ENCODE measurements at places on chromosomes 16 and 17.

DNA sequence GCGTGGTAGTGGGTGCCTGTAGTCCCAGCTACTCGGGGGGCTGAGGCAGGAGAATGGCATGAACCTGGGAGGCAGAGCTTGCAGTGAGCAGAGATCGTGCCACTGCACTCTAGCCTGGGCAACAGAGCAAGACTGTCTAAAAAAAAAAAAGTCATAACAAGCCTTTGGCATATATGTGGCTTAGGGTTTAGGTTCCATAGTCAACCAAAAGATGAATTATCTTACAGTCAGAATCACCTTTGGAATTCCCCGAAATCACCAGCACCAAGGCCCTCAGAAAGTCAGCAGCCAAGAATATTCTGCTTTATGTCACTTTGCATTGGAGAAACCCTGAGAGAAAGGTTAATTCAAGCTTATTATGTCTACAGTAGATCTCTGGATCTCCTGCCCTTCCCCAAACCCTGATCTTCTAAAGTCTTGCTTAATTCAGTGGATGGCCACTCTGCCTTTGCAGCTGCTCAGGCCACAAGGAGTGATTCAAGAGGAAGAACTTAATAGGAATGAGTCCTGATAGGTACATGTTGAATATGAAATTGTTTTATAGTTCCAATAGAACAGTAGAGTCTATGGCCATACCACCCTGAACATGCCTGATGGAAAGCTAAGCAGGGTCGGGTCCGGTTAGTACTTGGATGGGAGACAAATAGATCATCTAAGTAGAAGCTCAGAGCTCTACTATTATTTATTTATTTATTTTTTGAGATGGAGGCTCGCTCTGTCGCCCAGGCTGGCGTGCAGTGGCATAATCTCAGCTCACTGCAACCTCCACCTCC, 196.0 kb upstream of the CACNG5 start:
- DNase-seq = no peak

DNA sequence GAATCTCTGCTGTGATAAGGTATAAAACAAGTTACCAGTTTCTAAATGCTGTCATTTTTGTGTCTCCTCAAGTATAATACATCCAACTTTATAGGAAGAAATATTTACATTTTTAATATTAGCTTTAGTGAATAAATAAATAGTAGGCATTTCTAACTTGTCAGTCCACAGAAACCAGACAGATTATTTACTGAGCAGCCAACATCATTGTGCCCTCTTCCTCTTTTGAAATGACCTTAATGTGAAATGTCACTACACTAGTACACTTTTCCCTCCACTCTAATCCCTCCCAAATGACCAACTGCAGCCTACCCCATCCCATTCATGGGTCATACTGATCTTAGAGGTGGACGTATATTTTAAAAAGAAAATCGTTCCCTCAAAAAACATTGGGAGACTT, 9.2 kb downstream of the STXBP4 start:
- DNase-seq = no peak

DNA sequence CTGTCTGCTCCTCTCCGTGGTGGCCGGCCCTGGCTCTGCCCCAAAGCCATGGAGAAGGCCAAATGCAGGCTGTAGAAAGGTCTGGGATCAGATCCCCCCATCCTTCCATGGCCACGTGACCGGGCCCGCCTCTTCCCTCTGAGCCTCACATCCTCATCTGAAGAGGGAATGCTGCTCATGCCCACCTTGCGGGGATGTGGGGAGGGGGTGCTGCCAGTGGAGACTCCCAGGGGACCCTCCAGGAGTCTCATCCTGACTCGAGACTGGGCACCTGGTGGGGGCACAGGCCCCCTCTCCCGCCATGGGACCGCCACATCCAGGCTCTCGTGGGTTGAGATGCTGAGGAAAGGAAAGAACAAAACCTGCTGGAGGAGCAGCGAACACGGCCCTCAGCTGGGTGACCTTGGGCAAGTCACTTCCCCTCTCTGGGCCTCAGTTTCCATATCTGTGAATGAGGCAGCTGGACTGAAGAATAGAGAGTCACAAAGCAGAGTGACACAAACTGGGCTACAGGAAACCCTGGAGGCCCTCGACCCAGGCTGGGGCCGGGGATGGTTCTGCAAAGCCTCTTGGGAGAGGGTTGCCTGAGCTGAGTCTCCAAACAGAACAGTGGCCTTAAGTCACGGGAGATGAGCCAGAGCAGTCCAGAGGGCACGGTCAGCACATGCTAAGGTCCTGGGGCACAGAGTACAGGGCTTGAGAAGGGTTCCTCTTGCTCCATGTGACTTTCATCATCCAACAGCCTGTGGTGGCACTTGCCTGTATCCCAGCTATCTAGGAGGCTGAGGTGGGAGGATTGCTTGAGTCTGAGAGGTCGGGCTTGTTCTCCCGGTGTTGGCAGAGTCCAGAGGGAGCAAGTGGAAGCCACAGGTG, 30.1 kb downstream of the SOCS1 start:
- DNase-seq = no peak

DNA sequence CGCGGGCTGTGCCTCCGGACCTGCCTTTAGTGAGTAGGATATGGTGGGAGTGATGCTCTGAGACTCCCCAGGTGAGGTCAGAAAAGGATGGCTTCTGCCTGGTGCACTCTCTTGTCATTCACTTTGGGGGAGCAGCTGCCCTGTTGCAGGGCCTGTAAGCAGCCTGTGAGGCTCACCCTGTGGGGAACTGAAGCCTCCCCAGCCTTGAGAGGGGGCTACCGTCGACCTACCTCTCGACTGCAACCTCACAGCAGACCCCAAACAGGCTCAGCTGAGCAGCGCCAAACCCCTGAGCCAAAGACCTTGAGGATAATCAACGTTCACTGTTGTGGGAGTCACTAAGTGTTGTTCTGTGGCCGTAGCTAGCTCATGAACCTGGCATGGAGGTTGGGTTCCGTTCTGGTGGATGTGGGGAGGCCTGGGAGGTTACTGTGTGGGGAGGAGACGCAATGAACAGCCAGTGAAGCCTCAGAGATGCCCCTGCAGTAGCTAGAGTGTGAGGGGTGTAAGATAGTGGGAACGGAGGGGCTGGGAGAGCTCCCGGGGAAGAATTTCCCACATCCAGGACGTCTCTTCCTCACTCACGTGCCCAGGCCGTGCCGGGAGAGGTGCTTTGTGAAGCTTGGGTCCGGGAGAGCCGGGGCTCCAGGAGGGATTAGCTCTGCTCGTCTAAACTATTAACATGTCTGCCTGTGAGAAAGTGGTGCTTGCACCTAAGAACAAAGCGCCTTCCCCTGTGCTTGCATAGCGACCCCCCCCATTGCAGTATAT, 38.8 kb downstream of the METRNL start:
- DNase-seq = no peak

DNA sequence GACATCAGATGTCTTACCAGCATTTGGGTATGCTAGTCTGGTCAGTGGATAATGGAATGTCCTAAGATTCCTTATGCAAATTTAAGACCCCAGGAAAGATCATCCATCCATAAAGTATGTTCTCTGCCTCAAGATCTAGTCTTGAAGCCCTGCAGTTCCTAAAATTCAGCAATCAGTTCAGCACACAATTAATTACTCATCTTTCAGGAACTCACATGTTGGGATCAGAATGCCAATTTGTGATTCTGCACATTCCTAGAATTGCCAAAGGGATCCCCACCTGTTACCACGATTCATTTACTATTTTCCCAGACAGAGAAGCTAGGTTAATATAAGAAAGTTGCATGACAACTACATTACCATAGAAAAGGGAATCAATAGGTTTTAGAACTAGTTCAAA, 3.2 kb downstream of the OR2C1 start:
- no peak for DNase-seq
